ENCODE measurements at places on chromosomes 6 and 20.

DNA sequence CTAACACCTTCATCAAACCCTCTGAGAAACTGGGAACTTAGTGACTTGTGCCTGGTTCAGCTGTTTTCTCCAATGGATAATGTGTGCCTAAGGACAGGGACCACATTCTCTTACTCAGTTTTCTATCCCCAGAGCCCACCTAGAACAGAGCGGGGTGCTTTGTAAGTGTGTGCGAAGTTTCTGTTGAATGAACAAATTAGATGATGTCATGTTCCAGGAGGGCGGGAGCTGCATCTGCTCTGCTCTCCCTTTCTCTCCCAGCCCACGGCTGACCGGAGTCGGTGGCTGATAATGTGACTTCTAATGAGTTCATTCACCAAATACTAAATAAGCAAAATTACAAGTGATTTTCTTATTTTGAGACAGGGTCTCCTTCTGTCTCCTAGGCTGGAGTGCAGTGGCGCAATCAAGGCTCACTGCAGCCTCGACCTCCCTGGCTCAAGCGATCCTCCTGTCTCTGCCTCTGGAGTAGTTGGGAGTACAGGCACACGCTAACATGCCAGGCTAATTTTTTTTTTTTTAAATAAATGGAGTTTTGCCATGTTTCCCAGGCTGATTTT, 60.7 kb upstream of the FNDC1 start:
- DNase-seq = no peak

DNA sequence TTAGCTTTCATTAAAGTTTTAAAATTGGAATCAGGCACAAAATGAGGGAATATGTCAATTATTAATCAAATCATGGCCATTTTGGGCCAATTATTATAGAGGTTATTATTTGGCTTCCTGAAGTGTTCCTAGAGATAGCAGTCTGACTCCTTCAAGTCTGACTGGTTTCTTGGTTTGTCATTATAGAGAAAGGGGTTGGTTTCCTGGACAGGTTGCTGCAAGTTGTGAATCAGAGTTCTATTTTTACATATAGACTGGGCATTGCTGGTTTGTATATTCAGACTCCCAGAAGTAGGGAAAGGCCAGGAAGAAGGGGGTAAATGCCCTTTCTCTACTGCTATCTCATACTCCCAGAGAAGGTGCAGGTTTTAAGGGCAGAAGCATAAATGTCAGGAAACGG, 121.4 kb upstream of the CEP162 start:
- DNase-seq = no peak

DNA sequence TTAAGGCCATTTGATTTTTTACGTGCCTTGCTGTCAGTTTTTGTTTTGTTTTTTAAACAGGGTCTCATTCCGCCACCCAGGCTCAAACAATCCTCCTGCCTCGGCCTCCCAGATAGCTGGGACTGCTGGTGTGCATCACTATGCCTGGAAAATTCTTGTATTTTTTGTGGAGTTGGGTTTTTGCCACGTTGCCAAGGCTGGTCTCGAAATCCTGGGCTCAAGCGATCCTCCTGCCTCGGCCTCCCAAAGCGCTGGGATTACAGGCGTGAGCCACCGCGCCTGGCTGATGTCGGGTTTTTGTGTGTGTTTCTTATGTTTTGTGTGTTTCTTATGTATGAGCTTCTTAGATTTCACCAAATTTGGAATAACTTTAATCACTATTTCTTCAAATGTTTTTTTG, 104.8 kb downstream of the TAF4 start:
- DNase-seq = no peak

DNA sequence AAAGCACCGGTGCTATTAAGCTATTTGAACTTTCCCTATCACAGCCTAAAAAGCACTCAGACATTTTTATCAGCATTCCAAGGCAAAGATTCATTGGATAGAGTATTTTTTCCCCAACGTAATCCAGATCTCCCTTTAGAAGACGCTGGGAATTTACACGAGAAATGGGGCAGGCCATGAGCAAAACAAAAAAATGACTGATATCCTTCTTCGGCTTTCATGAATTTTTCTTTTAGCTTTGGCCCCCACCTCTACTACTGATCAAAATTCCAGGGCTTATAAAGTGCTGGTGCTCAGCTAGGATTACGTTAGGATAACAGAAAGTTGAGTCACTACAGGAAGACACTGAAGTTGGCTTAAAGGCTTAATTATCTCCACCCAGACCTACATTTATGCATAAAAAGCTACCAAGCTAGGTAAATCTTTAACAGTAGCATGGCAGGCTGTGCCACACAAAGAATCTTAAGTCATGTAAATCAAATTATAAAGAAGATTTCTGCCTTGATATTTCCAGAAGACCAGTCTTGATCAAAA, 418.5 kb upstream of the BTBD3 start:
- no peak for DNase-seq
